RKO (cell line): ENCODE measurements at places on chromosomes 7 and 10.

DNA sequence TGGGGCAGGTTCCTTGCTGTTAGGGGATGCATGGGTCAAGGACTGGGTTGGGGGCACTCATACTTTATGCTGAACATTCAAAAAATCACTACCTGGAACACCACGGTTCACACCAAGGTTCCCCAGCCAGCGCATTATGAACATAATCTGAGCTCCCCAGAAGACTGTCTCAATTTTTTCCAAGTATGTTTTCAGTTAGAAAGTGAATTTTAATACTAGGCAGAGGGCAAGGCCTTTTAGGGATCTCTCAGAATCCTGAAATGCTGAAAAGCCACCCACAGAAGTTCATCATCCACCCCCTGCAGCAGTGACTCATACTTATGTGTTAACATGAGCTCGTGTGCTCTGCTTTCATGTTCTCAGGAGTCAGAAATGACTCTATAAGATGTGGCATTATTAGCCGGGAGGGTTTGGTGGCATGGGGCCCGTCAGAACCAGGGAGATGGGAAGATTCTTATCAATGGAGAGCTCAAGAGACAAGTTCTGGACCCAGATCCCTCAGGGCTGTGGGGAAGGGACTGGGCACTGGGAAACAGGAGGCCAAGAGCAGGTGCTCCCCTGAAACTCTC, 185.2 kb upstream of the ITGB1 start:
- DNase-seq, result peak; percentile 89

- DNase-seq, result no peak
Measured at GRCh38 chr10:20647756-20648155, 249.4 kb downstream of the NEBL start.

DNA sequence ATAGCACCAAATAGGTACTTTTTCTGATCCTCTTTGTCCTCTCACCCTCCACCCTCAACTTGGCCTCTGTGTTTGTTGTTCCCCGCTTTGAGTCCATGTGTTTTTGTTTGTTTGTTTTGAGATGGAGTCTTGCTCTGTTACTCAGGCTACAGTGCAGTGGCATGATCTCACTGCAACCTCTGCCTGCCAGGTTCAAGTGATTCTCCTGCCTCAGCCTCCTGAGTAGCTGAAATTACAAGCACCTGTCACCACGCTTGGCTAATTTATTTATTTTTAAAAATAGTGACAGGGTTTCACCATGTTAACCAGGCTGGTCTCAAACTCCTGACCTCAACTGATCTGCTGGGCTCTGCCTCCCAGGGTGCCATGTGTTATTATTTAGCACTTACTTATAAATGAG, 5.3 kb downstream of the ZNF273 start:
- no peak for DNase-seq

GRCh38 chr7:36391436-36392198, 2.0 kb downstream of the ANLN start:
- peak; percentile 86 for DNase-seq

GRCh38 chr7:54921116-54921515, 97.7 kb upstream of the EGFR start:
- DNase-seq, result no peak

GRCh38 chr10:75209921-75210281, 695 bp upstream of the VDAC2 start:
- peak; percentile 67 for DNase-seq

DNA sequence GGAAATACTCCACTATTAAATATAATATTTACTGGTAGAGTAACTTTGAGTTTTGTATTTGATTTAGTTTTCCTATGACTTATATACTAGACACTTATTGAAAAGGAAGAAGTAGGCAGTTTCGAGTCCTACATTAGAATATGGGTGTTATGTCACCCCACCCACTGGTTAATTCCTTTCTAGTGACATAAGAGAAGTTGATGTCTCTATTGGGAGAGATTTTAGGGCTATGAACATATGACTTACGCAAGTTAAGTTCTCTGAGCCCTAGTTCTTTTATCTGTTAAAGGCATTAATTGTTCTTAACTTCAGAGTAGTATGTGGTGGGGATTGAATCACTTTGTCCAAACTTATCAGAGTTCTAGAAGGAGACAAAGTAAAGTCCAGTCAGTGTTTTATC, 30.5 kb downstream of the CPED1 start:
- peak; percentile 16 for DNase-seq

- no peak for DNase-seq
Measured at GRCh38 chr10:11231285-11231684, 213.6 kb downstream of the CELF2 start.

GRCh38 chr7:157707983-157708918, 371.4 kb downstream of the DNAJB6 start:
- no peak for DNase-seq

DNA sequence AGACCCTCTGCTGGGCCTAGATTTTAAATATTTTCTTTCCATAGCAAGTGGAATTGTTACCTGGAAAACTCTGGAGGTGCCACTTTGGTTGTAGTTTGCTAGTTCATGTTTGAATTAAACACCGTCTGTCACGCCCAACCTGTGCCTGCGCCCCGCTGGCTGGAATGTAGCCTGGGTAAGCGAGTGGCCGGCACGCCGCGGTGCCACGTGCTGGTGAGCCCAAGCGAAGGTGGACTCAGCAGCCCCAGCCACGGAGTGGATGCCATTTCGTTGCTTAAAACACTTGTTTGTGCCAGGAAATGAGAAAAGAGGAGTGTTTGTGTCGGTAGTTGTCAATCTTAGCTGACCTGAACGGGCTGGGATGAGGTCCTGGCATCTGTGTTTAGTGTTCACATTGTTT, 2.7 kb downstream of the GET4 start:
- DNase-seq, result no peak

DNA sequence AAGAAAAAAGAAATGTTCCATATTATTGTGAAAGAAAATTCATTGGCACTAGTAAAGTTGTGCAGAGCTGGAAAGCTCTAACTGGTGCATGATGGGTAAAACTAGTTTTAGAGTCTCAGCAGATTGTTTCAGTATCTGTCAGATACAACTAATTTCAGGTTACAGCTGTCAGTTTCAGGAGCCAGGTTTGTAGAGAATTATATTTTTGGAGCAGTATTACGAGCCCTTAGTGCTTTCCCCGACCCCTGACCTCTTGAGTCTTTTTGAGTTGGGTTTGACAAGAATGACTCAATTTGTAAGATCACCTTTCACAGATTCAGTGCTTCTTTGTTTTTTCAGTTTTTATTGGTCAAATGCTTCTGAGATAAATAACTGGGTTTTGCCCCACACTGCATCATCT, 366.4 kb upstream of the PLXDC2 start:
- DNase-seq, result no peak

- DNase-seq, result peak; percentile 38
Measured at GRCh38 chr10:114821915-114822443, 399 bp downstream of the FHIP2A start.

GRCh38 chr7:143410521-143411004, 1.9 kb upstream of the EPHA1 start:
- no peak for DNase-seq

DNA sequence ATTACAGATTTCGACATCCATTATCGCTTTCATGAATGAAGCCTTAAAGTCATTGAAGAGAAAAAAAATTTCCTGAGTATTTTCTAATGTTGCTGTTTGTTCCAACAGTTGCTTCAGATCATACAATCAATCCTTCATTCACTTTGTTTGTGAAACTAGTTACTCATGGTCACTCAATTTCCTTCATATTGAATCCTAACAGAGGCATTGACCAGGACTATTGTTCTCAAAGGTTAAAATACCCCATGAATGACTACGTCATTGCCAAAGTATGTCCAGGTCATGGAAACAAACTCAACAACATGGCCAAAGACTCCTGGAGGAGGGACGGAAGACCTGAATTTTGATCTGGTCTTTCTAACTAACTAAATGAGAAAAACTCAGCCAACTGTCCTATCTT, 54.0 kb upstream of the ABCB5 start:
- no peak for DNase-seq

GRCh38 chr7:88115816-88116215, 104.0 kb downstream of the SRI start:
- no peak for DNase-seq

- DNase-seq, result no peak
Measured at GRCh38 chr10:33066558-33067236, 108.7 kb upstream of the ITGB1 start.

DNA sequence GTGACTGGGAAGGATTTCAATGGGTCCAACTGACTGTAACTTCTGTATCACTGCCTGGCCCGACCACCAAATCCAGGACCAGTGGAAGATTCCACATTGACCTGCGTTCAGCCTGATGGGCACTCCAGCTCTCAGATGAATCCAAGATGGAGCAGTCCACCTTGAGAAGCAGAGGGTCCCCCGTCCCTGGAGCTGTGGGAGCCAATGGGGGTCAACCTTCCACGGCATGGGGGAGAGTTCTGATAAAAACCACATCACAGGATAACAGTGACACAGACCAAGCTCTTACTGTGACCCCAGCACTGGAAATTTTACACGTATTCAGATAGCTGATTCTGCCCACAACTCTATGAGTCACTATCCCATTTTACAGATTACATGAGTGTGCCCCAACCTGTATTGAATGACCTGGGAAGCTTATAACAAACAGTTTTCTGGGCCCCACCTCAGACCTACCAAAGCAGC, 11.2 kb downstream of the ZCCHC24 start:
- no peak for DNase-seq

DNA sequence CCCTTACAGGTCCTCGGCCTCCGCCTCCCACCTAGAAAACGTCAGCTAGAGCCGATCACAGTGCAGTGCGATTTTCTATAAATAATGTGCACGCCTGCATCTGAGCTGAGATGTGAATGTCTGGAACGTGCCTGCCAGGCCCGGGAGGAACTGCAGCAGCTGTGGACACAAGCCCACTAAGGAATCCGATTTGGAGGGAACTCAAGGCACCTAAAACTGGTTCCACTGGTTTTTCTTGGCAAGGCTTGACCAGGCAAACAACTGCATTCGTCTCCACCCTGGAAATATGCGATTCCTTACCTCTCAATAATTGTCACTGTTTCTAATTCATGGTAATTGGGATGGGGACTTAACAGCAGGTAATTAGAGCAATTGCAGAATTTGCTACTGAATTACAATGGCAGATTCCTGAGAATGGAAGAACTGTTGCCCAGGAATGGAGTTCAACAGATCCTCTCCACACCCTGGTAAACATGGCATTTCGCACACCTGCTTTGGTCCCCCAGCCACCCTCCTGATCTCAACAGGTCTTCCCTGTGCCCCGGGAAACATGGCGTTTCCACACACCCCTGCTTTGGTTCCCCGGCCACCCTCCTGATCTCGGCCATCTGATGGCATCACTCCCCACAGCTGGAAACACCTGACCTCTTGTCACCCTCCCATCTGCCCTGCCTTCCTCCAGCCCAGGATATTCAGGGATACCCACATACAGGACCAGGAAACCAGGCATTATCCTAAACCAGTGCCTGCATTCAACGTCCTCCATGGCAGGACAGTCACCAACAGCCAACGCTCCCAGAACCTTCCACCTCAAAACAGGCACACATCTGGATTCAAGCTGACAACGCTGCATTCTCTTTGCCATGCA, 76.0 kb downstream of the DIP2C start:
- DNase-seq, result no peak

DNA sequence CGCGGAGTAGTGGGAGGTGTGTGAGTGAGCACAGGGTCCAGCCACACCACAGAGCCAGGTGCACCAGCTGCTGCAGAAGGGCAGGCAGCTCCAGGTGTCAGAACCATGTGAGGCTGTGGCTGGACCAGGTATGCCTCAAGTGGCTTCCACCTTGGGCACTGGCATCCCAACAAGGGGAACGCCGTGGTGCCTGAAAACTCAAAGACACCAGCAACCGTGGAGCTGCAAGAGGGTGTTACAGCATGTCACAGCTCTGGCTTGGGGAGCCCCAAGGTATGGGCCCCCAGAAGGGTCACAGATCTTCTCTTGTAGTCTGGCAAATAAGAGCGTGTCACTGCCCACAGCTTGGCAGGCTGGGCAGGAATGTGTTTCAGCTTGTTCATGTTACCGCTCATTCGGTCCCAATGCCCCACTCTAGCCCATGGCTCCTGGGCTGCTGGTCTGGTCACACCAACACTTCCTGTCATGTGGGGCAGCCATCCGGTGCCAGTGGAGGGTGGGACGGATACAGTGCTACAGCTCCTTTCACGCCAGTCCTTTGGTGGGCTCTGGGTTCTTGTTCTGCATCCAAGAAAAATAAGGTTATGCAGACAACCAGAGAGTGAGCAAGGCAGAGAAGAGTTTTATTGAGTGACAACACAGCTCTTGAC, 29.8 kb downstream of the STRA8 start:
- DNase-seq, result no peak

DNA sequence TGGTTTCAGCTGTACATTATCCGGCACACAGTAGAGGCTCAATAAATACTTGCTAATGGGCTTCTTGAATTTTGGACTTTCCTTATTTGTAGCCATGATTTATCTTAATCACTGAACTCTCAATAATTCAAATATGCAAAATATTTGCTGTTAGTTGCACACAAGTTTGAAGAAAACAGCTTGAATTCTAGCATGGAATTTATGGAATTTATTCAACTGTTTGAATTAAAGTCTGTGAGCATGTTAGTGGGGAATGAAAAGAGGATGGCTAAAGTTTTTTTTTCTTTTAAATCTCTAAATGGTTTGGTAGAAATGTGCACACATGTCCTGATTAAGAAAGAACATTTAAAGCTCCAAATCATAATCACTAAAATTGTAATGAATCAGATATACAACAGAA, 42.5 kb downstream of the SIRT1 start:
- DNase-seq, result no peak

- no peak for DNase-seq
Measured at GRCh38 chr7:156935250-156935649, 14.3 kb upstream of the NOM1 start.

- no peak for DNase-seq
Measured at GRCh38 chr7:139901901-139902300, 72.8 kb downstream of the TBXAS1 start.

DNA sequence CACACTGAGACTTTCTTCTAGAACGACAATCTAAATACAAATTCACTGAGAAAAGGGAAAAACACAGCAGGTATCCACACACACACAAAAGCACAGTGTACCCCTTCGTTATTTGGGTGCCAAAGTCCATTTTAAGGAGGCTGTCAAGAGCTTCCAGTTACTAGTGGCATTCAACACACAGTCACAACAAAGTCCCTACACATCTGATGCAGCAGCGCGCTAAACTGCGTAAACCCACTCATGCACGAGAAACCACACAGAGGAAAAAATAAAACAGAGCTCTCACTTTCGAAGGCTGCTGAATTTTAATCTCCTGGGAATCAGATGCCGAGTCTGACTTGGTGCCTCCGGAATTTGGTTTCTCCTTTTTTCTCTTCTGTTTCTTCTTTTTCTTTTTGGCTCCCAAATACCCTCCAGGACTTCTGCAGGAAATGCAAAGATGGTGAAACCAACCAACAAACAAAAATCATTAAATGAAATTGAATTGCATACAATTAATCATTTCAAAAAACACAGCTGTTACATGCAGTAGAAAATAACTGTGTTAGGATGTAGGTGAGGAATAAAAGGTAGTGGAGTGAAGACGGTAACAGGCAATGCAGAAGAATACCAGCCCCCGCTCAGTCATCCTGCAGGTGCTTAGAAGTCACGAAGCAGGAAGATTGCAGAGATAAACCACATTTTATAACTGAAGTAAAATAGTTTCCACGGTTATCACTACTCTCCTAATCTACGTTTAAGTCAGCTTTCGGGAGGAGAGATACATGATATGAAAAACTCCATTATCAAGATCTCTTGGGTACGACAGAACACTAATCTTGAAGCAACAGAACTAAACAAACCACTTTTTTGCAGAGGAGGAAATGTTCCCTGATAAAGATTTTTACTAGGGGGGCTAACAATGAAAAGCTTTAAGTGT, 27.1 kb downstream of the NMT2 start:
- DNase-seq, result no peak
